ENCODE measurements at places on chromosomes 11 and 22. TPM values are rescaled to one million over a fixed set of nuclear protein-coding genes. Genes with fewer than 3 reads are reported as not detected.

DNA sequence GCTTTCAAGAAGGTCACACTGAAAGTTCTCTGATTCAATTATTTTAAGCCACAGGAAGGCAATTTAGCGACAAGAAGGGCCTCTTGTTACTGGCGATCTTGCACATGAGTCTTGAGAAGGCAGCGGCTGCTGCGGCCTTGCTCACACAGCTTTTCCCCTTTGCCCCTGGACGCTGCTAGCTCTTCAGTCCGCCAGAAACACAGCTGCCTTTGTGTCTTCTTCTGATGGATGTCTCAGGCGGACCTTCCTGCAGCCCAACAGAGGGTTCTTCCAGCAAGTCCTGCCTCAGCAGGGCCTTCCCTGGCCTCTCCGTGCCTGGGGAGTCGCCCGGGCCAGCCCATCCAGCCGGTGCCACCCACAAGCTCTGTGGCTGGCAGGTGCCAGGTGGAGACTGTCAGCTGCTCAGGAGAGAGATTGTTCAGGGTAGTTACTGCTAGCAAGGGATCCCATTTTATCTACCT, 59.4 kb downstream of the PKNOX2 start:
- DNase-seq: no peak

DNA sequence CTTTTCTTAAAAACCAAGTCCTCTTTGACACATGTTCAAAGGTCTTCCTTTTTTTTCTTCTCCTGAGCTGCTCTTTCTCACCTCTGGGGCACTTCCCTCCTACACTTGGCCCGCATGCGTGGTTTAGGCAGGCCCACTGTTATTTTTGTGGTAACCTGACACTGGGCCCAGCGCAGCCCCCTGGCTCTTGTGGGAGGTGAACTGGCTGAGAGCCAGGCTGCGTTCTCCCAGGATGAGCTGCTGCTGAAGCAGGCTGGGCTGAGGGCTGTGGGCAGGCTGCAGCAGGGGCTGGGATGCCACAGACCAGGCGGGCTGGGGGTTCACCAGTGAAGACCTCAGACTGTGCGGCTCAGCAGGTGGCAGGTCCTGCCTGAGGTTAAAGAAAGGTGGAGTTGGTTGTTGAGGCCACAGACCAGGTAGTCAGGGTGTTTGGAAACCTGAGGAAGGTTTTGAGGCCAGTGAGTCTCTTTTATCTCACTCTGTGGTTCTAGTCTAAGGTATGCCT, 72.4 kb downstream of the TEAD1 start:
- peak; percentile 71 for DNase-seq

DNA sequence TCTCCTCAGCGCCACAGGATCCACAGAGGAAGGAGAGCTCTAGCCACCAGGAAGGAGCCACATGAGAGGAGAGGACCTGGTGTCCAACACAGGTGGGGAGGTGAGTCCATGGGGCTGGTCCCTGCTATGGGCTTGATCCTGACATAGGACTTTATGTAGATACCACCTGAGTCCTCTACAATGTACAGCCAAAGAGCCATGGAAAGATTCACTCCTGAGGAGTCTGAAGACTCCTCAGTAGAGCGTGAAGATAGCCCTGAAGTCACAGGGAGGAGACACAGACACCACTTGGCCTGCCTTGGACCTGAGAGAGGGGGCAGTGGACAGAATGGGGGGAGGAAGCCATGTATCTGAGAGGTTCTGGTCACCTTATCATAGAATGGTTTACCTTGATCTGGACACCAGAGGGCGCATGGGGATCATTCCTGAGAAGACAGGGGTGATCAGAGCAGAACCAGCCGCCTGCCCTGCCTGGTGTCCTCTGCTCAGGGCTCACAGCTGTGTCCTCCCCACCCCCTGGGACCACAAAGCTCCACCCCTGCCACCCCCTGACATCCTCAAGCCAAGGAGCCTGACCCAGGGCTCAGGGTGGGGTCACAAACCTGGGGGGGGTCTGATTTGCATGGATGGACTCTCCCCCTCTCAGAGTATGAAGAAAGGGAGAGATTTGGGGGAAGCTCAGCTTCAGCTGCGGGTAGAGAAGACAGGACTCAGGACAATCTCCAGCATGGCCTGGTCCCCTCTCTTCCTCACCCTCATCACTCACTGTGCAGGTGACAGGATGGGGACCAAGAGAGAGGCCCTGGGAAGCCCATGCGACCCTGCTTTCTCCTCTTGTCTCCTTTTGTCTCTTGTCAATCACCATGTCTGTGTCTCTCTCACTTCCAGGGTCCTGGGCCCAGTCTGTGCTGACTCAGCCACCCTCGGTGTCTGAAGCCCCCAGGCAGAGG, 77.0 kb downstream of the ZNF280B start:
- DNase-seq: peak; percentile 30

DNA sequence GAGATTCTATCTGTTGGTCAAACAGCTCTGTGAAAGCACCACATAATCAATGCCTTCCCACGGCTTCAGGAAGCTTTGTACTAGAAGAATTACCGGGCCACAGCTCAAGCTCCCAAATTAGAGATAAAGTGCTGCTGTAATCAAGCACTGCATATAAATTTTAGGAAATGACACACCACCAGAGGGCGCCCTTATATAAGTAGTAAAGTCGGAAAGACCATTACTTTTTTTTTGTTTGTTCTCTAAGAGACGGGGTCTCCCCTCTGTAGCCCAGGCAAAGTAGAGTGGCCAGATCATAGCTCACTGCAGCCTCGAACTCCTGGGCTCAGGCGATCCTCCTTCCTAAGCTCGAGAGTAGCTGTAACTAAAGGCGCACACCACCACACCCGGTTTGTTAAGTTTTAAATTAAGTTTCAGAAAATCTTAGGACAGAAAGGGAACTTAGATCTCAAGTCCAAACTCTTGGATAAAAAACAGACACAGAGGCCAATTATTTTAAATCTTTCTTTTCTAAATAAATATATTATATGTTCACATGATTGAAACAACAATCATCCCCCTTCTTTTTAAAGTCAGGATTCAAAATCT, 32.6 kb downstream of the PRCP start:
- peak; percentile 24 for DNase-seq

DNA sequence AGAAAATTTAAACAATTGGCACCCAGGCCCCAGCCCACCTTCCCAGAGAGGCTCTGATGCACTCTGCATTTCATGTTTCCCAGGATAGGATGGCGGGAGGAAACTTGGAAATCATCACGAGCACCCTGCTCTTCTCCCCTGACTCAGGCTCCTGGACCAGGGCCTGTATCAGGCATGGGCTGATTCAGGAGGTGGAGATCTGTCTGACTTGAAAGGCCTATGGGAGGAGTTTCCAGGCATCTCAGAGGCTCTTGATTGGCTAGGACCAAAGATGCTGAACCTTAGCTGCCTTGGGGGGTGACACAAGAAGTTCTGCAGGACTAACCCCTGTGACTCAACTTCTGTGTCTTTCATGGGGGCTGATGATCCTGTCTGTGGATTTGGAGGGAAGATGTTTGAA, 106.2 kb downstream of the PKNOX2 start:
- DNase-seq: no peak

GRCh38 chr11:35126000-35126878, 12.7 kb upstream of the CD44 start:
- no peak for DNase-seq

- DNase-seq: peak; percentile 22
Observed at GRCh38 chr11:106087815-106088435, 10.5 kb downstream of the AASDHPPT start.

DNA sequence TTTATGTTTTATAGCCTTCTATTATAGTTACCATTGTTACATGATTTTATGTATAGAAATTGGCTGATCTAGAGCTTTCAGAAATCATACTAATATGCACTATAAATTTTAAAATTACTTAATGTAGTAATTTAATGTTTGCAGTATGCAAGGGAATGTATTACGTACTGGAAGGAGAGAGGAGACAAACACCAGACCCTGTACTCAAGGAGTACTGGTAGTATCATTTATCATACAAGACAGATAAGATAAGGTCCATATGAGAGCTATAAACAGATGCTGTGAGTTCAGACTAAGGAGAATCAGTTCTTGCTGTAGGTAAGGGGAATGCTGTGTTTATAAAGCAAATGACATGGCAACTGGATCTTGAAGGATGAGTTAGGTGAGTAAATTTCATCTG, 765 bp downstream of the BCO2 start:
- no peak for DNase-seq

DNA sequence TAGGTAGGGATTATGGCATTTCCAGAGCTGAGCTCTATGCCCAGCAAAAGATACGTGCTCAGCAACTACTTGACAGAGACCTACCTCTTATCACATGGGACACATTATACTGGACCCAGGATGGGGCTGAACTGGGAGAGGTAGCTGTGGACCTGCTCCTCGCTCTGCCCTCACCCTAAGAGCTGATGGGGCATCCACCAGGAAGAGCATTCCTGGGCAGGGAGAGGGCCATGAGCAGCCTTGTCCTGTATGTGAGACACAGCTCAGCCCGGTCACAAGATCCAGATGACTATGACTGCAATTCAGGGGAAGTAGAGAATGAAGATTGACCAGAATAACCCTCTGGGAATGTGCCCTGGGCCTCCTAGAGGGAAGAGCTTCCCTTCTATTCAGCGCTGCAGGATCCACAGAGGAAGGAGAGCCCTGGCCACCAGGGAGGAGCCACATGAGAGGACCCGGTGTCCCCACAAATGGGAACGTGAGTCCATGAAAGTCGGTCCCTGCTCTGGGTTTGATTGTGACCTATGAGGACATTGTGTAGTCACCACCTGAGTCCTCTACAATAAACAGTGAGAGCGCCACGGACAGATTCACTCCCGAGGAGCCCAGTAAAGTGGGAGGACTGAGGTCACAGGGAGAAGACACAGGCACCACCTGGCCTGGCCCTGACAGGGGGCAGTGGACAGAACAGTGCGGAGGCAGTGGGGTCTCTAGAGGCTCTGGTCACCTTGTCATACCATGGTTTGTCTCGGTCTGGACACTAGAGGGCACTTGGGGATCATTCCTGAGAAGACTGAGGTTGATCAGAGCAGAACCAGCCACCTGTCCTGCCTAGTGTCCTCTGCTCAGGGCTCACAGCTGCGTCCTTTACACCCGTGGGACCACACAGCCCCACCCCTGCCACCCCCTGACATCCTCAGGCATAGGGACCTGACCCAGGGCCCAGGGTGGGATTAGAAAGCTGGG, 99.5 kb downstream of the ZNF280B start:
- no peak for DNase-seq

DNA sequence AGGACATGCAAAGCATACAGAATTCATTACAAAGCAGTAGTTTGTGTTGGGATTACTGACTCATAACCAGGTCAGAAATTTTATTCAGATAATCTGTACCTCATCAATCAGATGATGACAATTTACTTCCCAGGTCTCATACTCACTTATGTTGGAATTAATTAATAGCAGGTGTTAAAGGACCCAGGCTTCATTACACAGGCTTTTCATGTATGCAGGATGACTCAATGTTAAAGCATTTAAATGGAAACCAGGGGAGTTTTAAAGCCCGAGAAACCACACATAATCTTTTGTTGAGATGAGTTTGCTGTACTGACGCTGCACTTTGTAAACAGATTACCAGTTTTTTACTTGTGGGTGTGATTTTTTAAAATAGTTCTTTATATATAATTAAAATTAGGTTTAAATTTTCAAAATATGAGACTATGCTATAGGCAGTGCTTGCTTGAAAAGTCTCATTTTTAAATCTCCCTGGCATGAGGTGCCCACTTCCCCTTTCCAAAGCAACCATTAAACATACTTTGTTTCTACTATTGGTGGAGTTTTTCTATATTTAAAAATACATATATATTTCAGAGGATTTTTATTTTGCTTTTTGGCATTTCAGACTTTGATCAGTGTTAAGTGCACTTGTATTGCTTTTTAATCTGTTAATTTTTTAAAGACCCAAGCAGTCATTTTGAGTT, 41.0 kb downstream of the CEP57 start:
- DNase-seq: no peak

DNA sequence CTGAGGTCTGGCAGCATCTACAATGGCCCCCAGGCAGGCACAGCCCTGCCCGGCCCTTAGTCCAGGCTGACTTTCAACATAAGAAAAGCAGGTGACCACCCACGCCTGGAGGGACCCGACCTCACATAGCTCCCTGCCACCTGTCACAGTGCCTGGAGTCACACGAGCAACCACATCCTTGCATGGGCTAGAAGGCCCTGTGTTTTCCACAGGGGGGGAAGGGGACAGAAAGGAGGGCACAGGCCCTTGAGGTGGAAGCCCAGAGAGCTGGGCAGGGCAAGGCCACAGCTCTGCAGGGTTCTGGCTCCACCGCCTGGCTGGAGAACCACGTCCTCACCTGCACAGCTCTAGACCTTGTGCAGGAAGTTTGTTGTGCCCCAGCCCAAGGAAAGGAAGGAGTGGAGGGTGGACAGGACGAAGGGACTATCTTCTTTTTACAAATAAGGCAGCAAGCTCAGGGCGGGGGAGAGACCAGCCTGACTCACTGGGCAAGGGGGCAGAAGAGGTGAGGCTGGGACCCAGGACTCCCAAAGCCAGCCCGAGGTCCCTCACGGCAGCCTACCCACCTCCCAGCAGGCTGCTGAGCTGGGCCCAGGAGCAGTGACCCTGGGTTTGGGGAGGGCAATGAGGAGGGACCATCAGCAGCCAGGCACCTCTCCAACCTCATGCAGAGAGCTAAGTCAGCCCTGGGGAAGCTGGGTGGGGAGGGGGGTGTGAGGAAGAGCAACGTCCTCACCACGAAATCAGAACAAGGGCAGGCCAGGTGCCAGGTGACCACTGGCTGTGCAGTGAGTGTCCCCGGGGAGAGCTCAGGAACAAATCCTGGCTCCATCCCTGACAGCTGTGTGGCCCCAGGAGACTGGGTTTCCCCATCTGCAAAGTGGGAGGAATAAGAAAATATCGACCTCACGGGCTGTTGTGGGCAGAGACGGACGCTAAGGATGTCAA, 4.3 kb downstream of the C1QTNF6 start:
- DNase-seq: peak; percentile 26

The P2RX6 gene
- total RNA-seq: 3.5 TPM

The MS4A12 gene
- total RNA-seq: not detected

Data from left ventricle myocardium inferior (tissue), 1 donor.